ENCODE measurements at places on chromosomes 2 and 18.

DNA sequence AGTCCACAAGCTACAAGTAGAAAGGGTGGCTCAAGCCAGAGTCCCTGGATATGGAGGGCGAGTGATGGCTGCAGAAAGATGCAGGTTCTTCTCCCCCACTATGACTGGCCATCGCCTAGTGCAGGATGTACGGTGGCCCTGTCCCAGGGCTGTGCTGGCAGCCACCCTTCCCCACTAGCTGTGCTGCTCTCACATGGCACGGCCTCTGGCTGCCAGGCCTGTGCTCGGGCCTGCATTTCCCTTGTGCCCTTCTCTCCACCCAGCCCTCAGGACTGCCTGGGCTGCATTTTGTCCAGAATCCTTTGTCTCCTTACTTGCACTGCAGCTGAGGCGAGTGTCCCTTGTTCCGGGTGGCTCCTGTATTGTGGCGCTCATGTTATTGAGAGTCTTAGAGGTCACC, 1.6 kb upstream of the RAMP1 start:
- no peak for DNase-seq

- DNase-seq = no peak
Observed at GRCh38 chr2:109280804-109281203, 151.8 kb downstream of the SH3RF3 start.

GRCh38 chr18:9916077-9916639, 2.3 kb downstream of the VAPA start:
- peak; percentile 49 for DNase-seq

DNA sequence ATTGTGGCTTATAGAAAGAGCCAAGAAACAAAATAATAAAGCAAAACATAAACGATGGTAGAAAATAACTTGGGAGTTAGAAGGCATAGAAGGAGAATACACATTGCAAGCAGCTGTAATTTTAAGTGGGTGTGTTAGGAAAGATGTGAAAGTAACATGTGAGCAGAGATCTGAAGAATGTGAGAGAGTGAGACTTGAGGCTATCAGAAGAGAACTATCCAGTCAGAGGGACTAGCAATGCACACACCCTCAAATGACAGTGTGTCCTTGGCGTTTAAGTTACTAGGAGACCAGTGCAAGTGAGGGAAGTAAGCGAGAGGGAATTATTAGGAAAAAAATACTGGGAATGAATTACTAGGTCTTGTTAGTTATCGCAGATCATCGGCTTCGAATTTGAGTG, 304.9 kb downstream of the DSEL start:
- no peak for DNase-seq

GRCh38 chr2:236570081-236570868, 650 bp downstream of the ACKR3 start:
- DNase-seq = no peak

DNA sequence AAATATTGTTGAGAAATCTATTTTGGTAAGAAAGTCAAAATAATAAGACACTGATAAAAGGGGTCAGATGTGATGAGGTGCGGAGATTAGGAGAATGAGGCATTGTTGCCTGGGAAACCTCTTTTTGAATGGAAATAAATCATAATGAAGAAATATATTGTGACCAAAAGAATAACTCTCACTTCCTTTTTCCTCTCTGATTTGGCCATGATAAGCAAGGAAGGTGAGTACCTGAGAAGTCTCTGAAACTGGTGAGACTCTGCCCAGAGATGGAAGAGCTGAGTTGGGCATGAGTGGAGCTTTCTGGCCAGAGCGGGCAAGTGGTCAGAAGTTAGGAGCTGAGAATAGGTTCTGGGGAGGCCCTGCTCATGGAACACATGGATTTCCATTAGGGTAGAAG, 11.8 kb downstream of the LAMA3 start:
- no peak for DNase-seq

Data from AML-193 (cell line).